ENCODE measurements at places on chromosomes 3 and 15.

DNA sequence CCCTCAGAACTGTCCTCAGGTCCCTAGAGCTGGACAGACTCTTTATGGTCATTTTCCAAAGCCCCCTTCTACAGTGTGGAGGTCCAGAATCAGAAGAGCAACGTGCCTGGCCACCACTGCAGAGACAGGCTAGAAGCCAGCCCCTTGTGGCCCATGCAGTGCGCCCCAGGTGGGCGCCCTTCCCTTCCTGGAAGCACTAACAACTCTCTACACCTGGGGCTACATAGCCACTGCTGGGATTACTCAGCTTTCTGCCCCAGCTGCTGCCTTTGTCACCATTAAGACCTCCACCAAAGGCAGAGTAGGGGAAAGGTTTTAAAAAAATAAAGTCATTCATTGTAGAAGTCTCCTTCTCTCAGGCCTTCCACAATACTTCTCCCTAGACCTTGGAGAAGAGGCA is 2.3 kb downstream of the RASGRP1 start:
- DNase-seq: no peak

GRCh38 chr3:39849992-39850715 is 40.7 kb downstream of the MYRIP start:
- no peak for DNase-seq

DNA sequence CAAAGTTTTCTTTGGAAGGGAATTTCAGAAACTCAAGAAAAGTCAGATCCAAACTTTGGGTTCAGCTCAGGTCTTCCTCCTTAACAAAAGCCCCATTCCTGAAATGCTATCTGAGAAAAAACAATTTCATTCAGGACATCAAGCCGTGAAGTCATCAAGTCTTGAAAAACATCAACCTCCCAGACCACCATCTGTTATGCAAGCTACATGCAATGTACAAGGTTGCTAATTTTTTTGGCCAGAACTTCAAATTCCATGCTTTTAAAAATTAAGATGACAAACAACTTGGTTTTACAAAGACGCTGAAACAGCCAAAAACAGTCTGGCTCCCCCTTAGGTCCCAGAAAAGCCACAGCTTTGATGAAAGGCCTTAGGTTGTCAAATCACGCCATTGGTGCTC is 53.9 kb upstream of the WNT5A start:
- DNase-seq: no peak

DNA sequence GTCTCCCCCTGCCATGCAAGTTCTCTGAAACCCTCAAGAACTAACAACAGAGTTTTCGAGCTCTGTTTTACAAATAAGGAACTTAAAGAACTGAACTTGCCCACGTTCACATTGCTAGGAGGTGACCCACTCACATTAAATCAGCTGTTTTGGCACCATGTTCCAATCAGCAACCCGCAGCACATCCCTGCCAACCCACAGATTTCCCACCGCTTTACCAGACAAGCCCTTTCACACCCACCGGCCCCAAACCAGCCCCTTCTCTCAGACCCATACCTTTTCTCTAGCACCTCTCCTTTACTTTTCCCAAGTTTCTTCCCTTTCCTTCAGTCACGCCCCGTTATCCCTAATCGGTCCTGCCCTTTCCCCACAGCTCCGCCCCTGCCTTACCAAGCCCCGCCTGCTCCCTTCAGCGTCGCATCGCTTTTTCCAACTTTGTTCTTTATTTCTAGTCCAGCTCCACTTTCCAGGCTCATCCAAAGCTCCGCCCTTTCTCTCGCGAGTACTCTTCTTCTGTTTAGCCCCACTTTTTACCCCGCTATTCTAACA is 804 bp upstream of the BRPF1 start:
- no peak for DNase-seq

DNA sequence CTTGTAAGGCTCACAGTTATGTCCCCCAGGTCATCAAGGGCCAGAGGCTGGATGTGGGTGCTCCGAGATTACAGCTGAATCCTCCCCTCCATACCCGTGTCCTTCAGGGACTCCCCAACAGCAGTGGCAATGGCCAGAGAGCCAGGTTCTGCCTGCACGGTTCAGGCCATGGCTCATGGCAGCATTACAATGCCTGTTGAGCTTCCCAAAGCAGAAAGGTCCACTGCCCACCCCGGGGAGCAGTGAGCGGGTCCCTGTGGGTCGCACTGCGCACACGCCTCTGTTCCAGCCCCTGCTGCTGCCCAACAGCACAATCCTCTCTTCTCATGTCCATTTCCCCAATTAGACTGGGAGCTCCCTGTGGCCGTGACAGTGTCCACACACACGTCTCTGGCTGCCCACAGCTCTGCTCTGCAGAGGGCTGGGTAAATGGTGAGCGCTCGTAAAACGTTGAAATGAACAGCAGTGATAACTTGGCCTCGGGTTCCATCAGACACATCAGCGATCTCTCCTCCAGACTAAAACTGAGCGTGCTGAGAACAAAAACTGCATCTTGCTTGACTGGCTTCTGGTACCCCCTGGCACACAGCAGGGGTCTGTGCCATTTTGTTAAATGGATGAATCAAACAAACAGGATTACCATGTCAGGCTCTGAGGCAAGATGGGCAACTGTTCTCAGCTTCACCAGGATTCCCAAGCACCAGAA is 80.4 kb downstream of the VGLL4 start:
- DNase-seq: no peak

DNA sequence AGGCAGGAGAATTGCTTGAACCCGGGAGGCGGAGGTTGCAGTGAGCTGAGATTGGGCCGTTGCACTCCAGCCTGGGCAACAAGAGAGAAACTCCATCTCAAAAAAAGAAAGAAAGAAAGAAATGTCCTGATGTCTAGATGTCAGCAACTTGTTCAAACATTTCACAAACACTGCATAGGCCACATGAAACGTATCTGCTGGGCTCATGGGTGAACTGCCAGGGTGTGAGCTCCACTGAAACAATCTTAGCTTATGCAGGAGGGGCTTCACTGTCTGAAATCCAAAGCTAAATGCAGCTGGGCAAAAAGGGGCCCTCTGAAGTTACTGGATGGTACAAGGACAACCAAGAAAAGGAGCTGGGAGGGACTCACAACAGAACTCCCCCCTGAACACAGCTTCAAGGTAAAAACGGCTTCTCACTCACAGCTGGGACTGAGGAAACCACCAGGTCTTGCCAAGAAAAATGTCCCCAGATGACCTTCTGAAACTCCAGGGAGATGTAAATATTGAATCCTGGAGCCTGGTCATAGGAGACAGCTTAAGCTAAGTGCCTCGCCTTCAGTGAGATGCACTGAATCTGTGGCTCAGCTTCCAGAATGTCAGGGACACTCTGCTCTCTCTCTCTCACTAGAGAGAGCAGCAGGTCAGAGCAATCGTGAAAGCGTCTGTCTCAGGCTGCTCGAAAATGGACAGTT is 31.9 kb downstream of the SEC61A1 start:
- DNase-seq: no peak

- DNase-seq: no peak
These were observed 915.6 kb downstream of the TUSC7 start for GRCh38 chr3:117625174-117625573.

- DNase-seq: no peak
These were observed 8.8 kb upstream of the NPHP3 start for GRCh38 chr3:132730891-132731580.

- DNase-seq: no peak
These were observed 20.6 kb downstream of the SLC6A20 start for GRCh38 chr3:45775571-45776300.
